CD4-positive, alpha-beta T cell (primary cell): ENCODE measurements at places on chromosomes 2 and 18.

DNA sequence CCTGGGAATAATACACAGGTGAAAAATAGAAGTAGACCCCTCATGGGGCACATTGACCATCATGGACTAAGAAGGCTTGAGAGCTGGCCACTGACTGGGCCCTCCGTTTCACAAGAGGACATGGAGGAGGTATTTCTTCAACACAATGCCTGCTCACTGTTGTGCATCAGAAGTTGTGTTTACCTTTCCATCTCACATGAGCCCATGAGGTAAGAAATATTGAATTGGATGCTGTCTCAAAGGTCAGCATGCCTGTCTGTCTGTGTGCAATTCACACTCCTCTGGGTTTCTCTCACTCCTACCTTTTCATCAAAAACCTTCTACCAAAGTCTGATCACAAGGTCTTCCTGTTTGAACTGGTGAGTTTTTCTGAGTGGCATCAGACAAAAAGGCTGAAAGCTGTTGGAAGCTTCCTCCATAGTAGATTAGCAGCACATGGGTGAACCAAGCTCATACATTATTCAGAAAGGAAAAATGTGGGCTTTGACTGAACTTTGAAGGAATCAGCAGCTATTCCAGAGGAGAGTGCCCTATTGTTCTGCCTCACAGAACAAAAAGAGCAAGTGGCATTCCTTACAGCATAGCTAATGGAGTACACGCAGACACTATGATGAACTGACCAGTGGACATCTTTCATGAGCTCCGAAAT is 143.2 kb upstream of the RND3 start:
- DNase-seq, result no peak

- DNase-seq, result peak; percentile 5
These were observed 247.0 kb downstream of the TMX3 start for GRCh38 chr18:68467957-68468356.

- no peak for DNase-seq
These were observed 20.6 kb downstream of the SMAD7 start for GRCh38 chr18:48929941-48930713.

- no peak for DNase-seq
These were observed 1116.2 kb downstream of the SUCLG1 start for GRCh38 chr2:83342860-83343329.

GRCh38 chr2:131145040-131145439 is 39.9 kb downstream of the PLEKHB2 start:
- DNase-seq, result no peak

GRCh38 chr2:223967981-223968380 is 10.7 kb downstream of the MRPL44 start:
- no peak for DNase-seq

- no peak for DNase-seq
These were observed 45.6 kb downstream of the KCNIP3 start for GRCh38 chr2:95342556-95343320.

- DNase-seq, result no peak
These were observed 160.7 kb downstream of the IKZF2 start for GRCh38 chr2:212990697-212991096.

GRCh38 chr18:45119876-45120275 is 439.2 kb downstream of the SETBP1 start:
- no peak for DNase-seq

GRCh38 chr2:100242891-100243619 is 79.2 kb downstream of the LONRF2 start:
- peak; percentile 56 for DNase-seq

DNA sequence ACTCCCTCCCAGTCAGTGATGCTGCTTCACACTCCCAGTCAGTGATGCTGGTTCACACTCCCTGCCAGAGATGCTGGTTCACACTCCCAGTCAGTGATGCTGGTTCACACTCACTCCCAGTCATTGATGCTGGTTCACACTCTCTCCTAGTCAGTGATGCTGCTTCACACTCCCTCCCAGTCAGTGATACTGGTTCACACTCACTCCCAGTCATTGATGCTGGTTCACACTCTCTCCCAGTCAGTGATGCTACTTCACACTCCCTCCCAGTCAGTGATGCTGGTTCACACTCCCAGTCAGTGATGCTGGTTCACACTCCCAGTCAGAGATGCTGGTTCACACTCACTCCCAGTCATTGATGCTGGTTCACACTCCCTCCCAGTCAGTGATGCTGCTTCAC is 34.3 kb upstream of the KCNG2 start:
- DNase-seq, result no peak

DNA sequence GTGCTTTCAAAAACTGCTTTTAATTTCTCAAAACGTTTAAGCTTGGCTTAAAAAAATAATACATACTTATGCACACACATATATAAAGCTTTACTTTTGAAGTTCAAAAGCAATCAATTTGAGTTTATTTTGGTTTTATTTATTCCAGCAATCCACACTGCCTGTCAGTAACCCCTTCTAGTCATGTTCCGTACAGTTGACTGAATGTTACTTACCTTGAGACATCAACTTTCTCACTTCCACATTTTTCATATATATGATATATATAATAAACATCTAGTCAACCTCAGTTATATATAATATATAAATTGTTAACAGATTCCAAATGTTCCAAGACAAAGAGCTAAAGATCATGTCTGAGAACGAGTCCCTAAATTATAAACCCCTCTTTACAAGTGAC is 1137.3 kb upstream of the ZEB2 start:
- no peak for DNase-seq

GRCh38 chr2:20382965-20383810 is 32.5 kb upstream of the PUM2 start:
- DNase-seq, result no peak

DNA sequence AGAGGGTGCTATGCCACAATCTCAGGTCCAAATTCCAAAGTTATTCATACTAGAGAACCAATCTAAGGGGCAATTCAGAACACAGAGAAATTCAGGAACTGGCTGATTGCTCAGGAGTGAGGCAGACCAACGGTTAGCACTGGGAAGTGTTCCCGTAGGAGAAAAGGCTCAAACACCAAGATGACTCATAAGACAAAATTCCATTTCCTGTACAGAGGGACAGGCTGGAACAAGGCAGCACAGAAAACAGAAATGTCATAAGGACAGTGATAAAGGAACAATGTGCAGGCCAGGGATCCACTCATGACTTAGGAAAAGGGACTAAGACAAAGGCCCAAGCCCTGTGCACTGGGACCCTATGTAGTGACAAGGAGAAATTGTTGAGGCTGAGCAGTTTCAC is 54.2 kb downstream of the PDE1A start:
- DNase-seq, result no peak

DNA sequence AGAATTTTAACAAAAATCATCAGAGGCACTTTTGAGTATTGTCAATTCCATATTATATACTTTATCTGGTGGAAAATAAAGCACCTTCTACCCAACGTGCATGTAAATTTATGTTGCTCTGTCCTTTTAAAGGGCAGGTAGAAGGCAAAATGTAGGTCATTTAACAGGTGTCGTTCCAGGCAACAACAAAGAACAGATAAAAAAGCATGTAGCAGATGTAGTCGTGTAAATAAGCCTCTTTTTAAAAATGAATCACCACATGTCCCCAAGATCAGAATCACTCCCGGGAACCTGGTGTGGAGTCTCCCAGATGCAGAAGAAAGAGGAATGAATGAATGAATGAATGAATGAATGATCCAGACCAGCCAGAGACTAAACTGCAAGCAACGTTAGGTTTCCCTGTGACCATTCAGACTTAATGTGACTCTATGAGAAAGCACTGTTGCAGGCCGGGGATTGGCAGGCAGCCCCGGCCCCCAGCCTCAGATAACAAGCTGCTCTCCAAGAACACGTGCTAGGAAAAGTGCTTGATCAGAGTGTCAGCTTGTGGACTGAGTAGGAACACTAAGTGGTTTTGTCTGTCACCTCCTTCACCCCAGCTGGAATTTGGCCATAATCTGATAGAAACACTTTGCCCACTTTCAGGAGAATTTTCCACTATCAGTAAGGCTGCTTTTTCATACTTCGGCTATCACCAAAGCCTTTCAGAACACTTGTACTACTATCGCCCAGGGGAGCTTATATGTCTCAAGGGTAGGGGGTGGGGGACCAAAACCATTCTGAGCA is 100.6 kb downstream of the CDK15 start:
- no peak for DNase-seq

GRCh38 chr2:182014284-182014683 is 28.6 kb downstream of the PPP1R1C start:
- no peak for DNase-seq

- DNase-seq, result no peak
These were observed 176.0 kb upstream of the COL3A1 start for GRCh38 chr2:188798159-188798558.

GRCh38 chr2:88855620-88856408 is 164.3 kb downstream of the RPIA start:
- no peak for DNase-seq

- no peak for DNase-seq
These were observed 117.6 kb downstream of the NEDD4L start for GRCh38 chr18:58161659-58162058.

DNA sequence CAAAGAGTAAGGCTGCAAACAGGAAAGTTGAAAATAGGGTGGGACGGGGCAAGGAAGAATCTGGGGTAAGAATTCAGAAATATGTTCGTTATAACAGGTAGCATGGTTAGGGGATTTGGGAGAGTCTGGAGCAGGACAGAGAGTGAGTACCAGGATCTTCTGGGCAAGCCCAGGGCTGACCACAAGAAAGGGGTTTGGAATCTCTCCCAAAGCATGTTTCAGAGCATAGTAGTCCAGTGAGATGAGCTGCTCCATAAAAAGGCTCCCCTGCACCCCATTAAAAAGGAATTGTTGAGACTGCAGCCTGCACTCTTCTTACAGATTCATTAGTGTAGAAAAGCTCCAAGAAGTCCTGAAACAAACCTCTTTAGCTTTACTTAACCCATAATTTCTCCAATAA is 291.1 kb downstream of the MTX2 start:
- no peak for DNase-seq

DNA sequence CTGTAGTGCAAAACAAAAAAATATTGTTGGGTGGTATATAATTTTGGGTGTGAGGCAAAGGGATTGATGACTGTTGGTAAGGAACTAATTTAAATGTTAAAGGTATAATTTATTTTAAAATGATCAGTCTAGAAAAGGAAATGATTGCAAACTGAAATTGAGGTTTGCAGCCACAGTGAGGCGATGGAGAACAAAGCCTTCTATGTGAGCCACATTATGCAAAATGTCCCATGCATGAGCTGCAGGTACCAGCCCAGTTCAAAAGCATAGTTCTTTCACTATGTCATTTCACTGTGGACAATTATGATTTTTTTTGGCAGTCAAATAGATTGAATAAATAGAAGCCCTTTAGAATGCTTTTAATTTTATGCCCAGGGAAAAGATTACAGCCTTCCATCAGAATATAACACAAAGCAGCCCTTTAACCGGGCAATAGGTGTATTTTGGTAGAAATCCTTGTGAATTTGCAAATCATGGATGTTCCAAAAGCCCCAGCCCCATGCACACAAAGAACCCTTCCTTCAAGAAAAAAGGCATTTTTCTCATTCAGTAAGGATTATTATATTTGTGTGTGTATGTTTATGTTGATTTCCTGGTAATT is 1.7 kb downstream of the MAP2 start:
- peak; percentile 11 for DNase-seq

- no peak for DNase-seq
These were observed 18.9 kb downstream of the GALNT13 start for GRCh38 chr2:153890576-153890975.

DNA sequence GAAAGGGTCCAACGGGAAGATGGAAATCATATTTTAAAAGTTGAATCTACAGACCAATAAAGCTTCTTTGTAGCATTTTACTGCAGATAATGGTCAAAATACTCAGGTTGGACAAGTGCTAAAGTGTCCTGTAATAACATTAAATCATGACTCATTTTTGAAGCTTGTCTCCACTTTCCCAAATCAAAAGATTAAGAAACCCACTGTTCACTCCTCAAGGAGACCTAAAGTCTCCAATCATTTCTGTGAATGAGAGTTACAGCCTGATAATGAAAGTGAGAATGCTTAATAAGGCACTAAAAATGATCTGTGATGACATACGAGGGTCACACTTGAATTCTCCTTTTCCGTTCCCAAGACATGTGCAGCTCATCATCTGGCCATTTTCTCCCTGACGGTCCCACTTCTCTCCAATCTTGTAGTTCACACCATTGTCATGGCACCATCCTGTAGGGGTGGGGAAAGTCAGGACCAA is 53.4 kb downstream of the ATIC start:
- no peak for DNase-seq

DNA sequence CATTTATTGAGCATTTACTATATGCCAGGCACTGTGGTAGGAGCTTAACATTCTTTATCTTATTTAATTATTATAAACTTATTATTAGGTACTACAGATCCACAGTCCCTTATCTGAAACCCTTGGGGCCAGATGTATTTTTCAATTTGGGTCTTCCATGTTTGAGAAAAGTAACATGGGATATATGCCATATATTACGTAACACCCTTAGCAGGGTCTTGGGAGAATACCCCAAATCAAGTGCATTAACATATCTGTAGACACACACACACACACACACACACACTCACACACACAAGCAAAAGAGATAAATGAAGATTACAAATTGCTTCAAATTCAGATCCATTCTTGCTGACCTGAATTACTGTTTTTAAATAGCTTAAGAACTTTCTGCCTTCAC is 13.7 kb downstream of the NTSR2 start:
- no peak for DNase-seq

GRCh38 chr2:61707984-61708852 is 145.6 kb downstream of the FAM161A start:
- no peak for DNase-seq

DNA sequence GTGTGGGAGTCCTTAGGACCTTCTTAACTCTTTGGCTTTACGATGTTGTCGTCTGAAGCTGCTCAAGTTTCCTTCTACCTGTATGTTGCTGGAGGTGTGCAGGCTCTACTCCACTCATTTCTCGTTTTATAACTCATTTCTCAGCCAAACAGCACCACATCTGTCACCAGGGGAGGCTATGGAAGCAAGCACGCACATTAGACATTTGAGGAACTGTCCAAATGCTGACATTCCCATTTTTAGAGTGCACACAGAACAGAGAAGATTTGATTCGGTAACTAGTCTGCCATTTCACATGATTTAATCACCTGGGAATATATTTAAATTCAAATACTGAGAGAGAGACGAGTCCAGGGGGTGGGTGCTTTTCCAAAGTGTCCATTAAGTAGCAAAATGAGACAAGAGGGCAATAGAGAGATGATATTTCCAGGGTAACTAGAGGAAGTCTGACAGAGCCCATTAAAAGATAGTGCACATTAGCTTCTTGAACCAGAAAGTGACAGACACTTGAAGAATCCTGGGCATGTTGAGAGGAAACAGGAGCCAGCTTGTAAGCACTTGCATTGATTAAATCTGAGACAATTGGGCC is 793.3 kb downstream of the TDRD15 start:
- no peak for DNase-seq

GRCh38 chr2:59604123-59604522 is 949.3 kb downstream of the BCL11A start:
- no peak for DNase-seq
